ENCODE measurements at places on chromosomes 6 and 20. TPM values are rescaled to one million over a fixed set of nuclear protein-coding genes. Genes with fewer than 3 reads are reported as not detected.

GRCh38 chr20:62675877-62676260, 32.8 kb upstream of the NTSR1 start:
- H3K4me1 ChIP-seq = peaks cover 11% of the 10 kb centered on the region
- DNase-seq = no peak
- no peak overlapping the region for H3K27ac ChIP-seq
- no peak overlapping the region for H3K4me3 ChIP-seq
- H3K27me3 ChIP-seq = peaks cover 3% of the 10 kb centered on the region

GRCh38 chr20:44598423-44599305, 16.3 kb downstream of the PKIG start:
- H3K4me1 ChIP-seq = peaks cover 15% of the 10 kb centered on the region
- H3K36me3 ChIP-seq = no peaks in the 10 kb centered on the region
- DNase-seq = no peak
- H3K27me3 ChIP-seq = peaks cover 2% of the 10 kb centered on the region

GRCh38 chr6:157376706-157377230, 4.2 kb upstream of the ZDHHC14 start:
- no peak overlapping the region for H3K4me3 ChIP-seq
- DNase-seq = no peak
- H3K4me1 ChIP-seq = peaks cover 11% of the 10 kb centered on the region
- no peak overlapping the region for H3K27ac ChIP-seq
- no peaks in the 10 kb centered on the region for H3K36me3 ChIP-seq

DNA sequence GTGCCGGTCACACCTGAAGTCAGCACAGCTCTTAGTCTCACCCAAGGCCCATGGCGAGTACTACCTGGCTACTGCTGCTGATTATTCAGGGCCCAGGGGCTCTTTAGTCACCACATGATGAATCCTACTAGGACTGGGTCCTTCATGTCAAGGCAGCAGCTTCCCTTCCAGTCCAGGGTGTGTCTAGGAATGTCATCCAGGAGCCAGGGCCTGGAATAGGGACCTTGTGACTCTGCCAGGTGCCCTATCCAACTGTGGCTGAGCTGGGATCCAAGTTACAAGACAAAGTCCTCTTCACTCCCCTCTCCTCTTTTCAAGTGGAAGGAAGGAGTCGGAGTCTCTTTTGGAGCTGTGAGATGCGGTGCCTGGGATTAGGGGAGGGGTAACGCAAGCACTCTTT, 85.5 kb downstream of the CFAP61 start:
- peak overlapping the region; percentile 40 for H3K27ac ChIP-seq
- peaks cover 5% of the 10 kb centered on the region for H3K36me3 ChIP-seq
- H3K4me1 ChIP-seq = peaks cover 10% of the 10 kb centered on the region
- H3K4me3 ChIP-seq = no peak overlapping the region
- no peak for DNase-seq

GRCh38 chr20:36225666-36226065, 10.6 kb upstream of the AAR2 start:
- H3K27me3 ChIP-seq = peaks cover 6% of the 10 kb centered on the region
- no peaks in the 10 kb centered on the region for H3K4me1 ChIP-seq
- DNase-seq = no peak

- H3K27me3 ChIP-seq = no peaks in the 10 kb centered on the region
- no peak for DNase-seq
- H3K27ac ChIP-seq = no peak overlapping the region
- no peaks in the 10 kb centered on the region for H3K4me1 ChIP-seq
These were observed 61.8 kb downstream of the TPD52L1 start for GRCh38 chr6:125215252-125215819.

- H3K27me3 ChIP-seq = peaks cover 2% of the 10 kb centered on the region
- H3K27ac ChIP-seq = peak overlapping the region; percentile 95
- DNase-seq = peak; percentile 57
- H3K36me3 ChIP-seq = peaks cover 13% of the 10 kb centered on the region
- H3K4me3 ChIP-seq = peak overlapping the region; percentile 77
These were observed 36.7 kb downstream of the EBF4 start for GRCh38 chr20:2729251-2729713.

DNA sequence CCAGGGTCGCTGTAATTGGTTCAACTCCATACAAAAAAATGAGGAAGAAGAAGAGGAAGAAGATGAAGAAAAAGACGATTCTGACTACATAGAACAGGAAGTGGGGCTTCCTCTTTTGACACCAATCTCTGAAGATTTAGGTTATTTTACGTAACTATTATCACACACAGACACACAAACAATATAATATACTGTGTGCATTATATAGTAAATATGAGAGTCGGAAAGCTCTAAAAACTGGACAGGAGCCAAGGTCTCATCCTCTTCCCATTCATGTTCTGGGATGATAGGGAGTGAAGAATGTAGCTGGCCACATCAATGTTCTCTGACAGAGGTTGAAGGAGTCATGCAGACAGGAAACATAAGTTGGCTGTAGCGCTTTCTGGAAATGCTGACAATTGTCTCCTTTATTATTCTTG, 13.3 kb downstream of the RSPH4A start:
- no peaks in the 10 kb centered on the region for H3K27me3 ChIP-seq
- H3K36me3 ChIP-seq = peaks cover 7% of the 10 kb centered on the region
- H3K4me3 ChIP-seq = no peak overlapping the region
- H3K27ac ChIP-seq = no peak overlapping the region
- peaks cover 12% of the 10 kb centered on the region for H3K4me1 ChIP-seq

- H3K36me3 ChIP-seq = no peaks in the 10 kb centered on the region
- H3K4me3 ChIP-seq = no peak overlapping the region
- DNase-seq = no peak
- no peak overlapping the region for H3K27ac ChIP-seq
- no peaks in the 10 kb centered on the region for H3K4me1 ChIP-seq
These were observed 171.0 kb upstream of the PRND start for GRCh38 chr20:4550740-4551139.

DNA sequence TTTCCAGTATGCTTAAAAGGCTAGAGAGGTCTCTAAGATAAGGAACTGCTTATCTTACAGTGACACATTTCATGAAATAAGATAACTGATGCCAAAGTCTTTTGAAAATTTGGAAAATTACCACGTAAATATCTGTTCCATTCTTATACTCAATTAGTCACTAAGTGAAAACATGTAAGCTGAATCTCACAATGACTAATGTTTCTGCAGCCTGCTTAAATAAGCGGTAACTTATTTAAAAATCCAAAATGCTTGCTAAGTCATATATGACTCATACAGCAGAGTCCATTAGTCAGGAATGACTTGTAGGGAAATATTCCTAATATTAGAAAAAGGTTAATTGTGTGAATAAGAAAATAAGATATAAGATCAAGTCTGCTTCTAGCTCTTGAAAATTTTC, 27.8 kb upstream of the LGSN start:
- no peak overlapping the region for H3K4me3 ChIP-seq
- DNase-seq = no peak
- H3K36me3 ChIP-seq = no peaks in the 10 kb centered on the region
- peaks cover 5% of the 10 kb centered on the region for H3K27me3 ChIP-seq

DNA sequence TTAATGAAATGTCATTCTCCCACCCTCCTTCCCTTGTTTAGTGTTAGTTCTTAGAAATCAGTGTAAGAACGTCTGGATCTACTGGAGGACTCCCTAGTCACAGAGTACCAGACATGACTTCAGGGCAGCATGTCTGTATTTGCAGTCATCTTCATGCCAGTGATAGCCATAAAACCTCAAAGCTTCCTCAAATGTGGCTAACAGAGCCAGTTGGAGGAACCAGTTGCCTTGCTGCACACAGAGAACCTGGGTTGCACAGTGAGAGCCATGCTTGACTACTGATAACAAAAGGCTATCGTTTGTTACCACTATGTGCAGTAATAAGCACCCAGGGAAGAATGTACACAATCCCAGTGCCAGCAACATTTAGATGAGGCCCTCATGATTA, 20.1 kb downstream of the NT5E start:
- no peaks in the 10 kb centered on the region for H3K36me3 ChIP-seq
- no peak overlapping the region for H3K27ac ChIP-seq
- peaks cover 8% of the 10 kb centered on the region for H3K4me1 ChIP-seq
- no peak overlapping the region for H3K4me3 ChIP-seq

DNA sequence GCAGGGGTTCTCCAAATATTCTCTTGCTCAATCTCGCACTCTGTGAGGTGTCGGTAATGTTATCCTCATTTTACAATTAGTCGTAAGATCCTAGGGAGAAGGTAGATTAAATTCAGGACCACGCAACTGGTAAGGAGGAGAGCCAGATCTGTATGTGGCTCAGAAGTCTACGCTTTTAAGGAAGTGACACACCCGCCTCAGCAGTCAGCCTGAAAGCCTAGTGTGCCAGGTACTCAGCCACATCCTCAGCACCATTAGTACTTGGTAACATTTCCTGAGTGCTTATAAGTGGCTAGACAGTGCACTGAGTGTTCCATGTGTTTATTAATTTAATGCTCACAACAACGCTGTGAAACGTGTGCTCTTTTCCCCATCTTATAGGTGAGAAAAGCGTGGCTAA, 63.7 kb downstream of the DHX35 start:
- no peak overlapping the region for H3K27ac ChIP-seq
- DNase-seq = no peak
- no peaks in the 10 kb centered on the region for H3K27me3 ChIP-seq
- peaks cover 44% of the 10 kb centered on the region for H3K36me3 ChIP-seq

GRCh38 chr6:35638679-35639078, 50.0 kb downstream of the FKBP5 start:
- no peak overlapping the region for H3K4me3 ChIP-seq
- DNase-seq = no peak
- no peak overlapping the region for H3K27ac ChIP-seq
- H3K27me3 ChIP-seq = peaks cover 2% of the 10 kb centered on the region
- H3K36me3 ChIP-seq = peaks cover 17% of the 10 kb centered on the region

GRCh38 chr6:151885234-151885633, 77.8 kb downstream of the ESR1 start:
- no peak overlapping the region for H3K27ac ChIP-seq
- H3K4me3 ChIP-seq = no peak overlapping the region
- peaks cover 2% of the 10 kb centered on the region for H3K27me3 ChIP-seq

GABRR1 gene
- not detected for polyA plus RNA-seq

ZNF512B gene
- polyA plus RNA-seq = 0.36 TPM

TMEM63B gene
- 0.25 TPM for polyA plus RNA-seq

IL22RA2 gene
- not detected for polyA plus RNA-seq

HLA-DQA1 gene
- polyA plus RNA-seq = 53.1 TPM

FAXC gene
- polyA plus RNA-seq = not detected

C20orf141 gene
- polyA plus RNA-seq = not detected

LGSN gene
- polyA plus RNA-seq = not detected

ACSS1 gene
- 85.2 TPM for polyA plus RNA-seq

All from immature natural killer cell (primary cell).